Stimulated activated CD4-positive, alpha-beta T cell treated with anti-CD3 and anti-CD28 coated beads, TNF-alpha, amount 100 ng/mL, for 1 hour (primary cell): ENCODE measurements at places on chromosomes 4 and X.

DNA sequence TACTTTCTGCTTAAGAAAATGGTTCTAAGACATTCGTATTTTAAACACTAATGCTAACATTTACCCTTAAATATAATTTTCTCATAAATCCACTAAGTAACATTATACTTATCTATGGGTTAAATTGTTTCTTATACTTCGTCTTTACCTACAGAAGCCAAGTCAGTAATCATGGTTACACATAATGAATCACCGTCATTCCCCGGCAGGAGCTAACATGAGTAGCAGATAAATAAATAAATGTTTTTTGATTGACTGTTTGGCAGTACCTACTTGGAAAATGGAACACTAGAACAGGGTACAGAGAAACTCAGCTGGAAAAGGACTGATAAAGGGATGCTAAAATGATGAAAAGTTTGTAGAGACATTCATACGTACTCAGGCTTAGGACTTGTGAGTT is 430.4 kb downstream of the ACTRT1 start:
- no peak for DNase-seq

DNA sequence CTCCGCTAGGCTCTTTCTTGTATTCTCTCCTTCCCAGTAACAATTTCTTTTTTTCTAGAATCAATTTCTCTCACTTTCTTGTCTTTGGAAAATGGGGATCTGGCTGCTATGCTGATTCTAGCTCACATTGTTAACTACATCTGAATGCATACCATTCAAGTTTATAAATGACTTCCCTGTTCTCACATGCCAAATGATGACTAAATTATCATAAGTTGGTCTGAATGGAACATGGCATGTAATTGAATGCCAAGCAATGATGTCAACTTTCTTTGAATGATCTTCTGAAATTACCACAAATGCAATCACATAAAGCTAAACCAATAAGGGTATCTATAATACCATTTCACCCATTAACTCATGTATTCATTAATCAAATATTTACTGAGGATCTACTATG is 2.7 kb upstream of the ITM2A start:
- DNase-seq = no peak

GRCh38 chr4:17313194-17313593 is 198.7 kb downstream of the QDPR start:
- DNase-seq = no peak

DNA sequence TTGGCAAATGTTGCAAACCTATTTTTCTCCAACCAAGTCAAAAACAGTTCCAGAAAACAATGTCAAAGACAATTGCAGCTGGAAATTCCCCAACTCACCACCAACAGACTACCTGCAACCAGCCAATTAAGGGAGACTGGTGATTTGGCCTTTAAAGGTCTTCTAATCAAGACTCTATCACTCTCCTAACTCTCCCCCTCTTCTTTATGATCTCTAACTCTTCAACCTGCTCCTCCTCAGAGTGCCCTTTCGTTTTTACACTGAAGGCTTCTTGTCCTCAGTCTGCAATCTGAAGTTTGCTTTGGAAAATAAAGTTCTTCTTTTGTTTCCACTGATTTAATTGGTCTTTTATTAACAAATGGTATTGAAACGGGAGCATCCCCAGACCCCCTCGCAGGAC is 203.9 kb downstream of the TECRL start:
- no peak for DNase-seq

DNA sequence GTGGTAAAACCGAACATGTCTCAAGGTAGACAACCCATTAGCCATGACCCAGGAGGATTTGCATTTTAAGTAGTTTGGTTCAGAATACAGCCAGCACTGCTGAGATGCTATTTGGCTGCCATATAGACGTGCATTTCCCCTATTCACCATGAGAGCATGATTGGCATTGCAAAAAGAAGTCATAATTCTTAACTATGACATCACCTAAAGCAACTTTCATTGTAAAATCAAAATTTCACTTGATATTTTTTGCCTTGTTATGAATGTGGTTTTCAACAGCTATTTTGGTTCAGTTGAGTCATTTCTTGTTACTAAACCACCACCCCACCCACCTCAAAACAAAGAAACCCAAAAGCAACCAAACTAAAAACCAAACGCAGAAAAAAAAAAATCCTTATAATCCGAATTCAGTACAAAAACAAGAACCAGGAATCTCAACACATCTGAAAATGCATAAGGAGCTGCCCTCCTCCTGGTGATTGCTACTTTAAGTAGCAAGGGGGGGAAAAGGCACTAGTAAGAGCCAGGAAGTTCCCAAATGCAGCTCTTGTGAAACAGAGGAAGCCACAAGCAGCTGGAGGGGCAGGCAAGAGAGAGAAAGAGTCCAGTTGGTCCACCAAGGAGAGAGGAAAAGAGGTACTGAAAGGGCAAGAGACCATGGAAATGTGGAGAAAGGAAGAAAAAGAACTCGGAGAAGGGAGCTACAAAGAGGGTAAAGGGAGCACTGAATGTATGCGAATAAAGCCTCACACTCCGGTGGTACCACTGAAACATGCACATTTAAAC is 3.1 kb downstream of the SLITRK4 start:
- no peak for DNase-seq

GRCh38 chrX:72201836-72202536 is 20.4 kb downstream of the PIN4 start:
- no peak for DNase-seq

GRCh38 chr4:145681956-145682355 is 2.0 kb downstream of the C4orf51 start:
- no peak for DNase-seq

GRCh38 chr4:42555828-42556227 is 101.1 kb downstream of the ATP8A1 start:
- no peak for DNase-seq
